ENCODE measurements at places on chromosomes 3 and 15.

DNA sequence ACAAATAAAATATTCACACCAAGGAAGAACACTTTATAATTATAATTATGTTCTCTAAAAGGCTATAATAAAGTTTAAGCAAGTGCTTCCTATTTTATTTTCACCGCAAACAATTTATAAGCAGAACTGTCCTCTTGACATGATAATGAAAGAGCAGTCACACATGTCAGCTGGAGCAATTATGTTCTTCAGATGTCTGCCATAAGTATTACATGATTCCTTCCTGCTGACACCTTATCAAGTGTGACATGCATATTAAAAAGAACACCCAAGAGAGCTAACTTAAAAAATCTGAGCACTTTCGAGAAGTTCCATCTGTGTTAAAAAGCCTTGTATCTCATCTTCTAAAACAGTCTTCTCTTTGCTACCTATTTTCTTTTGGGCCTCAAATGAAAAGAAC lies 249.5 kb downstream of the SQOR start:
- DNase-seq, result no peak

DNA sequence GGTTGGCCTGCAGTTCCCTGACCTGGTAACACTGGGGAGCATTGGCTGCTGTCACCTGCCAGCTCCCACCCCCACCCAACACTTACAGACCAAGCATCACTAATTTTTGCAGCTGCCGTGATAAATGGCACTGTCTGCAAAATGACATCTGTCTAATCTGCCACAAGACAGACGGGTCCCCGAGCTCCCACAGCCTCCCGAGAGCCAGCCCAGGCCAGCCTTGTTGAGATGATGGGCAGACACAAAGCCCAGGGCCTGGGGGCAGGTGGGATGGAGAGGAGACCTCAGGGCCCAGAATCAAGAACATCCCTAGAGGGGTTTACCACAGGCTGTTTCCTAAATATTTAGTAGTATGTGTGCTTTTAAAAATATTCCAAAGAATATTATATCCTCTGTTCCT lies 203.4 kb downstream of the TBC1D2B start:
- DNase-seq, result no peak

DNA sequence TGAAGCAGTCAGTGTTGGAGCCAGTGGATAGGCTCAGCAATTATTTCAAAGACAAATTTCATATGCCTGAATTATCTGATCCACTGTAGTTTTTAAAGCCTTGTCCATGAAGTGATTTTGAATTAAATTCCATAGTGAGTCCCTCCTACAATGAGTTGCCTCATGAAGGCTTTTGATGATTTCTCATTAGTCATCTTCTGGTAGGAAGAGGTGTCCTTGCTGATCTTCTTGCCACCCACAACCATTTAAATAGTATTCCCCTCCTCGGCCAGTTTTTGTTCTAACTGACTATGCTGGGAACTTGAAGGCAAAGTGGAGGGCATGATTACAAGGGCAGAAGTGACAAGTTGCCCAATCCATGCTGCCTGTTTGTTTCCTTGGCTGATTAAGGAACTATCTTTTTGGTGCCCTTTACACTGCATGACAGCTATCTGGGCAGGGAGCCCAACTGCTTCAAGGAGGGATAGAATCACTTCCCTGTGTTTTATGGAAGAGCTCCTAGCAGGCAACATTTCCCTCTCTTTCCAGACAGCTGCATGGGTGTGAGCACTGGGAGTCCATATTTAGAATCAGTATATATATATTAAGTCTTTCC lies 617.5 kb downstream of the ZPLD1 start:
- peak; percentile 47 for DNase-seq

GRCh38 chr3:39383881-39384664 lies 903 bp downstream of the SLC25A38 start:
- DNase-seq, result peak; percentile 97

DNA sequence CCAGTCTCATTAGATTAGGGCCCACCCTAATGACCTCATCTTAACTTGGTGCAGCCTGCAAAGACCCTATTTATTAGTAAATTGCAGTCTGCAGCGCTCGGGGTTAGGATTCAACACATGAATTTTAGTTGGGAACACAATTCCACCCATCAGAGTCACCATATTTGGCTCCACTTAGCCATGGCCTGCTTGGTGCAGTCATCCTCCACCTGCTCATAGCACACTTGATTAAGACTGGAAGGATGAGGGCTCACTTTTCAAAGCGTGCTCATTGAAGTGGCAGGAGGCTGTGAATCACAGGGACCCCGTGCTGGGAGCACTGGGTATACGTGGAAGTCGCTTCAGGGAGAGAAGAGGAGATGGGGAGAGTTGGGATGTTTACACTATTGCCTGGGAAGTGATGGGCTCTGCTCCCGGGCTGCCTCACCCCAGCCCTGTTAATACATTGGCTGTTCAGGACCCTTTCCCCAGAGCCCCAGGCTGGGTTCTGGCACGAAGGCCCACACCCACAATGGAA lies 68.2 kb downstream of the ASB7 start:
- no peak for DNase-seq

DNA sequence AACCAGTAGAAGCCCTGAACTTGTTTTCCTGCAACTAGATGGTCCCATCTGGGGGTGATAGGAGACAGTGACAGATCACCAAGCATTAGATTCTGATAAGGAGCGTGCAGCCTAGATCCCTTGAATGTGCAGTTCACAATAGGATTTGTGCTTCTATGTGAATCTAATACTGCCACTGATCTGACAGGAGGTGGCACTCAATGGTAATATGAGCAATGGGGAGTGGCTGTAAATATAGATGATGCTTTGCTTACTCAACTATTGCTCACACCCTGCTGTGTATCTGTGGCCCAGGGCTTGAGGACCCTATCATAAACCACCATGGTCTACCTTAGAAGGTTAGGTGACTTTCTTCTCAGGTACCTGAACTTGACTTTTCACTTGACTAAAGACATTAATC lies 417.1 kb upstream of the ARHGEF26 start:
- no peak for DNase-seq

DNA sequence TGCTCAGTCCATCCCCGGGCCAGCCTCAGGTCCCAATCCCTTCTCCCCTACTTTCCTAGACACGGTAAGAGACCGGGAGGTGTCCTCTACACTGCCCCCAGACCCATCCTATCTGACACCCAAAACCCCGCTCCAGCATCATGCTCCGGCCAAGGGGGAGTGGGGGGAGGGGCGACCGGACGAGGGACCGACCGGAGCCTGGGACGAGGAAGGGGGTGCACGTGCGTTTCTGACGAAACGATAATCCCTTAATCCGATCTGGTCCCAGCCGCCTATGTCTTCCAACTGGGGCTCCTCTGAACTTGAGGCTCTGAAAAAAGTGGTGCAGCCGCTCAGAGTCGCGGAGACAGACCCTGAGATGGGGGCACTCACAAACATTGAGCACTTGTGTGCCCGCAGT lies 494 bp downstream of the CPLX3 start:
- DNase-seq, result no peak
